ENCODE measurements at places on chromosomes 5 and 9. TPM values are rescaled to one million over a fixed set of nuclear protein-coding genes. Genes with fewer than 3 reads are reported as not detected.

DNA sequence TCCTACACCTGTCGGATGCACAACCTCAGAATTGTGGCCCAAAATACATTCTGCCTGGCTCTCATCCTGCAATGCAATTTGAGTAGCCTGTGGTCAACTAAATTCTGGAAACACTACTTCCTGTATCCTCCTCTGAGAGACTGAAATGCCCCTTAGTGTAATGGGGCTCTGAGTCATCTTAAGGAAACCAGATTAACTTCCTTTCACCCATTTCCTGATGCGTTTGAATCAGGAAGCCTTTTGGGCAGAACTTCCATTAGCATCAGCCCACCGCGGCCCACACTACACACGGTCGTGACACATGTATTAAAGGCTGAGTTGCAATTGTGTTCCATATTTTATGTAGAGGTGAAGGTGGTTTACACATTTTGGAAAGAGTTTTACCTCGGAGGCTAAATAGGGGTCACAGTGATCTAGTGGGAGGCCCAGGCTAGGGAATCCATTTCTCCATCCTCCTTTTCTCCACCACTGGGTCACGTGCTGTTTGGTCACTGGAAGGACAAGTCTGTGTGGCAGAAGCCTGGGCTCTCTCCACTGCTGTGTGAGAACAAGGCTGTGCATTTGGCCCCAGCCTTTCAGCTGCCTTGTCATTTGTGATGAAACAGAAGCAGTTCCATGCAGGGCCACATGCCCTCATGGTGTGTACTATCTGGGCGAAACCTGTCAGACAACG is 55.9 kb downstream of the DAP start:
- DNase-seq = no peak

GRCh38 chr9:75499812-75500211 is 390.7 kb upstream of the PCSK5 start:
- no peak for DNase-seq

DNA sequence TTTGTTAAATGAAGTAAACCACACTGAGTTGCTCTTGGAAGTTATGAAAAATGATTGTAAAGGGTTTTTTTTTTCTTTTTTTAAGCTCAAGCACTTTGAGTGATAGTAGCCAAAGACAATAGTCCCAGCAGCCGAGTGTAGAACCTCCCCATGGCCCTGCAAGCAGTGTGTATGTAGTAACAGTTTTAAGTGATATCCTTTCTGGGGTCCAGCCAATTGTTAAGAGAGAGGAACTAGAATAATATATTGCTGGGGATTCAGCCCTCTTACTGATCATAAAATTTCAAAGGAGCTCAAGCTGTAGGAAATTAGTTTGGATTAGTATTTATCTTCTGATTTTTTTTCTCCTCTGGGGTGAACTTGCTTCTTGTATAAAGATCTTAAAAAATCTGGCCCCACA is 43.2 kb downstream of the NPR3 start:
- DNase-seq = no peak

DNA sequence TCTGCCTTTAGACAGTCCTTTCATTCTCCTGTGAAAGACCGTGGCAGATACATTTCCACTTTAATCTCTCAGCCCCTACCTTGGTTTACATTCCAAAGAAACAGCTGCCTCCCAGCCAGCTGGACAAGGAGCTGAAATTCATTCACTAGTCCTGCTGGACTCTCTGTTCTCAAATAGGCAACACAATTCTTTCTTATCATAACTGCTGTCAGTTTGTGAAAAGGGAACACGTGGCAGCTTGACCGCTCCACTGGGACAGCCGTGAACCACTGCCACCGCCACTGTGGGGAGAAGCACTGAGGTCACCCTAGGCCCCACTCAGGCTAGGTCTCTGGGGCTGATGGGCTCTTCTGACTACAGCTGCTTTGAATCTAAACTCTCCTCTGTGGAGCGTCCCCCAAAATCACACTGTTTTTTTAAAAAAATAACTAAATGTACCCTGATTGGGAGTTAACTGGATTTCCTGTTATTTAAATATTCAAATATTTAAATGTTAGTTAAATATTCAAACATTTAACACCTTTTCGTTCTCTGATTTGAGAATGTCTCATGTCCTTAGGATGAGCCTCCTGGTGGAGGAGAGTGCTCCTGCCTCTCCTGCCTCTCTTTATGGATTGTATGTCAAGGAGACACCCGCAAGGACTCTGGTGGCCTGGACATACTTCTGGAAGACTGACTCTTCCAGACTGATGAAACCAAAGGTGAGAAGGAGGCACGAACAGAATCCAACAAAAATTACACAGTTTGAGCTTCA is 120.1 kb downstream of the BOD1 start:
- DNase-seq = no peak

GRCh38 chr5:7787770-7788169 is 63.2 kb downstream of the CFAP90 start:
- no peak for DNase-seq

- DNase-seq = no peak
Measured at GRCh38 chr9:80078826-80079225, 507.1 kb downstream of the TLE4 start.

DNA sequence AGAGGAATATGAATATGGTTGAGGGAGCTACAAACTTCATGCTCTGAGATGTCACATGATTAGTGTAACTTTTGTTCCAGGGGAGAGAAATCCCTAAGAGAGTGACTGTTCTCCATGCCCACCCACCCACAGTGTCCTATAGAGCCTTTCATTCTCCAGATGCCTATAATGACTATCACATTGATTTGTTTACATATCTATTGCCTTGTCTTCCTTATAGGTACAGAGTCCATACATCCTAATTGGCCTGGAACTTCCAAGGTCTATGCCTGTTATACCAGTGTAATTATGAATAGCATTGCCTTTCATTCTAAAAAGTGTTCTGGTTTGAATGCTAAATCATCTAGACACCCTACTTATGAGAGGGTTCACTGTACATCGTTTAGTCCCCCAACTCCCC is 475.4 kb downstream of the RAB3C start:
- no peak for DNase-seq

GRCh38 chr5:54610197-54610944 is 92.8 kb downstream of the SNX18 start:
- DNase-seq = no peak

- peak; percentile 44 for DNase-seq
Measured at GRCh38 chr9:123407217-123407851, 51.3 kb downstream of the CRB2 start.

- no peak for DNase-seq
Measured at GRCh38 chr9:8769153-8769552, 969.6 kb upstream of the DMAC1 start.

The FOXD1 gene
- 28.6 TPM for total RNA-seq

GRCh38 chr5:104299998-104300706 is 737.6 kb upstream of the NUDT12 start:
- DNase-seq = no peak

- DNase-seq = no peak
Measured at GRCh38 chr9:80796632-80797031, 892.7 kb downstream of the TLE1 start.

- no peak for DNase-seq
Measured at GRCh38 chr5:73321757-73322436, 126.7 kb downstream of the FOXD1 start.

DNA sequence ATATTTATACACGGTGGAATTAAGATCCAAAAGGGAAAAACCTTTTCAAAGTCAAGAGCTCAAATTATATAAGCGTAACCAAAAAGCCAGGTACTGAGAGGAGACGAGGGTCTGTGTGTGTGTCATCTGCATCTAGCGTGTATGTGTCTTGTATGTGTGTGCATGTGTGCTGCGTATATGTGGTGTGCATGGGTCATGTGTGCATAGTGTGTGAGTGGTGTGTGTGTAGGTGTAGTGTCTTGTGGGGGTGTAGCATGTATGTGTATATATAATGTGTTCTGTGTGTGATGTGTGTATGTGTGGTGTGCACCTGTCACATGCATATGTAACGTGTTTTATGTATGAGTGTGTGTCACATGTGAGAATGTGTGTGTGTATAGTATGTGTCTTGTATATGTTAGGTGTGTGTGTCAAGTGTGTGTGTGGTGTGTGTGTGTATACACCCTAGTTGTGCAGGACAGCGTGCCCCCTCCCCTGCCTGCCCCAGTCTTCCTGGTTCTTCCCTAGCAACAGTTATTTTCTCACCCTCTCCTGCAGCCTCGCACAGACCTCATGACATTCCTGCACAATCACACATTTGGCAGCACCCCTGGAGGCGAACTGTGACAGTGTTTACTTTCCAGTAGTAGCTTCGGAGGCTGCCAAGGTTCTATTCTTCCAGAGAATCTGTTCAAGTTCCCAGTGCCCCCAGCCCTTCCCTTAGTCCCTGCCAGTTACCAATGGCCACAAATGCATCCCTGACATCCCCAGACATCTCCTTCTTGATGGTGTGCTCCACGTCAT is 27.1 kb upstream of the TNIP1 start:
- DNase-seq = no peak

The PAEP gene
- not detected for total RNA-seq

- DNase-seq = no peak
Measured at GRCh38 chr9:89408628-89409101, 89.2 kb downstream of the SEMA4D start.

The RPL37 gene
- total RNA-seq = 807 TPM

DNA sequence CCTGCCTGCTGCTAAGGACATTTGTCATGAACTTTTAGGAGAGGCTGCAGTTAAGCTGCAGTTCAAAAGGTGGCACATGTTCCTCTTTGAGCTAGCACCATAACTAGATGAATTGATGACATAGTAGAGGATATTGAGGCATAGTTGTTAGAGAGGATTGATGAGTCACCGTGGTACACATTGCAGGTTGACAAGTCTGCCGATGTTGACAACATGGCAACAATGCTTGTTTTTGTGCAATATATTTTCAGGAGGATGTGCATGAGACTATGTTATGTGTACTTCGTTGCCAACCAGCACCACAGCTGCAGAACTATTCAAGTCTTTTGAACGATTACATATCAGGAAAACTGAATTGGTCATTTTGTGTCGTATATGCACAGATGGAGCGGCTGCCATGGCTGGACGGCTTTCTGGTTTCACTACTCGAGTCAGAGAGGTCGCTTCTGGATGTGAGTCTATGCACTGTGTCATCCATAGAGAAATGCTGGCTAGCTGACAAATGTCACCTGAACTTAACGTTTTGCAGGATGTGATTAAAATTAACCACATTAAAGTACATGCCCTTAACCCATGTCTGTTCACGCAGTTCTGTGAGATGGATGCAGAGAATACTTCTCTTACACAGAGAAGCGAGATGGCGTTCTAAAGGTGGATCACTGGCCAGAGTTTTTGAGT is 24.2 kb downstream of the ANP32B start:
- no peak for DNase-seq

The C9orf152 gene
- total RNA-seq = not detected

The IFNB1 gene
- total RNA-seq = not detected

DNA sequence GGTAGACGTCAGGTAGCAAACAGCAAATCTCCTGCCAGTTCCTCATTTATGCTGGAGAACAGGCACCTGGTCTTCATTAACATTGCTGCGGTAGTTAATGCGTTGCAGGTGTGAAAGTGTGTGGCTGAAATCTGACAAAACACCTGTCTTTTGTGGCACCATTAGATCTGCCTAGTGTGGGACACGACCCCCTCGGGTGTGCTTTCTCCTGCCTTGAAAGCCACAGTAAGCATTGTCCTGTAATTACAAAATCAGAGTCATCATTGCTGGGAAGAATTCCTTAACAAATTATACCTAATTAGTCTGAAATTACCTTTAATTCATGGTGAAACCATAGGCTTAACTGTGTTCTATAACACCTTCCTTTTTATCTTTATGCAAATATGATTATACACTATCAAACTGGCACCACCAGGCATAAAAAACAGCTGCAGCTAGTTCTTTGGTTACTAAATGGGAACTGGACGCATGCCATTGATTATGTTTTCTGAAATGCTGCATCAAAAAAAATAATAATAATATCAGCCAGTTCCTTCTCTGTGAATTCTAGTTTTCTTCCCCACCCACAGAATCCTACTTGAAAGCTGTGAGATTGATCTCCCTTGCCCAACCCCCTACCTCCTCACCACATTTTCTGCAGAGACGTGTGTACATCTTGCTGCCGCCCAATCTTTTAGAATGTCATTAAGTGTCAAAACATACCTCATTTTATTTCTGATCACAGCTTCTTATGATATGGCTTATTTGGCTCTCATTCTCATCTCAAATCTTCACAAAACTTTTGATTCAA is 374.0 kb downstream of the NFIB start:
- no peak for DNase-seq

The TAF1L gene
- total RNA-seq = not detected

- no peak for DNase-seq
Measured at GRCh38 chr9:77908293-77908692, 123.3 kb downstream of the GNAQ start.

- no peak for DNase-seq
Measured at GRCh38 chr9:137614631-137615386, 4.0 kb upstream of the EHMT1 start.

The CYLC2 gene
- total RNA-seq = not detected

DNA sequence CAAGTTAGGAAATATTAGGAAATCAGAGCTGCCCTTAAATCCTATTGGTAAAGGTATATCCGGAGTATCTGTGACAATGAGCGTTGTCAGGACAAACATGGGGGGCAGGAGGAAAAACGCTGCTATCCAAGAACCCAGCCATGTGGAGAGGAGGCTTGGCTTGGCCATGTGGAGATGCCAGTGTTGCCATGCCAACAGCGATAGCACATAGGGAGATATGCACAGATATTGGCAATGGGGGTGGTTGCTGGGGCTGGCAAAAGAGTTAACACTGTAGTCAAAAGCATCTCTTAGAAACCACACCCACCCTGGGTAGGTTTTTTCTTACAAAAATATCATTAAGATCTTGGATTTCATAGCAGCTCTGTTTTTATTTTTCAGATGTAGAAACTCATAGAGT is 106.4 kb upstream of the ASTN2 start:
- DNase-seq = no peak

DNA sequence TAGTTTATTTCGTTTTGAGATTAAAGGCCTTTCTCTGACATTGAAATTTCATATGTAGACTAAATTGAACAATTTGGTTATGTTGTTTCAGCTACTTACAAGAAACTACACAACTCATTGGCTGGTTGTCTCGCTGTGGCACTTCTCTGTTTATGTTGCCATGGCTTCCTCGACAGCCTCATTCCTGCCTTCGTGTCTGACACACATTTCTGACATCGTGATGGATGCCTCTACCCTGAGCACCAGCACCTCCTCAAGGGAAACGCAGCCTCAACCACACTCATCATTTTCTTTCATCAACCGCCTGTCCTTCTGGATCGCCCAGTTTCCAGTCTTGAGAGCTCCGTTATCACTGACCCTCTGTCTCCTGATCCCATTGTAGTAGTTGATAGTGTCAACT is 562.8 kb downstream of the PDE4D start:
- DNase-seq = no peak

DNA sequence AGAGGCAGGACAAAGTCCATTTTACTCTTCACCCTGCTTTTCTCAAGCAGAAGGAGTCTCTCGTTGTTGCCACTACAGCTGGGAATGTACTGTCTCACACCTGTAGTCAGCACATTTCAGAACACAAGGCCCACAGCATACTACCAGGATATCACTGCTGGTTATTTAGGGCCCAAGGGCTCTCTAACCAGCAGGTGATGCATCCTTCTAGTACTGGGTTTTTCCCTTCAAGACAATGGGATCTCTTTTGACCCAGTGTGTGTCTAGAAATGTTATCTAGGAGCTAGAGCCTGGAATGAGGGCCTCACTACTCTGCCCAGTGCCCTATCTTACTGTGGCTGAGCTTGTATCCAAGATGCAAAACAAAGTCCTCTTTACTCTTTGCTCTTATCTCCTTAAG is 235.1 kb upstream of the PRR16 start:
- no peak for DNase-seq

The TNFSF15 gene
- total RNA-seq = 0.10 TPM

- no peak for DNase-seq
Measured at GRCh38 chr5:90967443-90967842, 408.8 kb downstream of the ADGRV1 start.
